ENCODE measurements at places on chromosomes 12 and 14.

DNA sequence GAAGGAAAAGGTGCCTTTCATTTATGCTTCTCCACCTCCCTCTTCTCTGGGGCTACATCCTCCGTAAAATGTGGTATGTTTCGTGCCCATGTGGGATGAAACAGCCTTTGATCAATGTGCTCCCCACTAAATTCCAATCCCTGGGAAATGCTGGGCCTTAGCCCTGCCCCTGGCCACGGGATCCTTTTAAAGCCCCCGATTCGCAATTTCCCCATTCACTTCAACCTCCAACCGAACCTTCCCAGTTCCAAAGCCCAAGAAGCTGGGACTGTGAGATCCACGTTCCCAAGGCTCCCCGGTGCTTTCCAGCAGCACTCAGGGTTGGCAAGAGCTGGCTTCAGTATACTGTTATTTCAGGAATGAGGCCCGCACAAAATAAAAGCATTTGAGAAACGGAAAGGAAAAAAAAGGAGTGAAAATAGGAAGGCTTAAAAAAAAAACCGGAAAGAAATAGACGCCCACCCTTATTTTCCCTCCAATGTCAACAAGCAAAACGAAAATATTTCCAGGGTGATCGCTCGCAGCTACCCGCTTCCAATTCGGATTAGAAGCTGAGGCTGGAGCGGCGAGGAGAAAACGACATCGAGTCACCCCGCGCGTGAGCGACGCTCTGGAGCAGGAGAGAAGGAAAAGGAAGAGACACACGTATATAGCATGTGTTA, 1.3 kb upstream of the FOXG1 start:
- DNase-seq, result no peak

- DNase-seq, result no peak
These were observed 13.4 kb downstream of the MARK3 start for GRCh38 chr14:103398427-103399195.

DNA sequence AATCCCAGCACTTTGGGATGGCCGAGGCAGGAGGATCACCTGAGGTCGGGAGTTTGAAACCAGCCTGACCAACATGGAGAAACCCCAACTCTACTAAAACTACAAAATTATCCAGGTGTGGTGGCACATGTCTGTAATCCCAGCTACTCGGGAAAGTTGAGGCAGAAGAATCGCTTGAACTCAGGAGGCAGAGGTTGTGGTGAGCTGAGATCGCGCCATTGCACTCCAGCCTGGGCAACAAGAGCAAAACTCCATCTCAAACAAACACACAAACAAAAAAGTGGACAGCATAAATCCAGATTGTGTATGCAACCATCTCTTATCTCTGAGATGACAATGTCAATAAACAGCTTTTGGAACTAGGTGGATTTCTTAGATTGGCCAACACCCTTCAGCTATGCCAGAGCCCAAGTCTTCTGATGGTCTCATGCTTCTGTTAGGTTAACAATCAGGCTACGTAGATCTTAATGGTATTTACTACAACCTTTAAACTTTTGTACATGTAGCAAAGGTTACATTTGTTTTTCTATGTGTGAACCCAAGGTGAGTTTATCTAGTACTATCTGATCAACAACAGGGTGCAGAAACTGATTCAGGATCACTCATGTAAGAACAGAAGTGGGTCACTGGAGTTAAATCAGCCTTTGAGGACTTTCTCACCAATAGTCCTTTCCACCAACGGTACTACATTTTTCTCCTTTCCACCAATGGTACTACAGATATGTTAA, 73.7 kb downstream of the DUSP16 start:
- no peak for DNase-seq

- DNase-seq, result peak; percentile 19
These were observed 90.7 kb downstream of the SINHCAF start for GRCh38 chr12:31234955-31235867.

- DNase-seq, result no peak
These were observed 35.3 kb upstream of the STRAP start for GRCh38 chr12:15846887-15847286.

GRCh38 chr14:53915364-53916014, 41.1 kb downstream of the BMP4 start:
- no peak for DNase-seq

GRCh38 chr12:49582201-49582600, 14.3 kb upstream of the MCRS1 start:
- DNase-seq, result peak; percentile 32
